ENCODE measurements at places on chromosomes 7 and 10. TPM values are rescaled to one million over a fixed set of nuclear protein-coding genes. Genes with fewer than 3 reads are reported as not detected.

Gene HTR7
- not detected for total RNA-seq

Gene NACAD
- 1.0 TPM for total RNA-seq

Gene EBLN1
- not detected for total RNA-seq

Gene KIF20B
- total RNA-seq, result 39.9 TPM

- DNase-seq, result no peak
Measured at GRCh38 chr10:101122270-101123084, 8.6 kb upstream of the TLX1 start.

- no peak for DNase-seq
Measured at GRCh38 chr10:99343262-99343661, 14.1 kb downstream of the CNNM1 start.

Measured in Calu3 (cell line).